GM12891 (cell line): ENCODE measurements at places on chromosomes 7 and 10.

- no peak for DNase-seq
These were observed 45.2 kb upstream of the EXOC4 start for GRCh38 chr7:133207687-133208086.

DNA sequence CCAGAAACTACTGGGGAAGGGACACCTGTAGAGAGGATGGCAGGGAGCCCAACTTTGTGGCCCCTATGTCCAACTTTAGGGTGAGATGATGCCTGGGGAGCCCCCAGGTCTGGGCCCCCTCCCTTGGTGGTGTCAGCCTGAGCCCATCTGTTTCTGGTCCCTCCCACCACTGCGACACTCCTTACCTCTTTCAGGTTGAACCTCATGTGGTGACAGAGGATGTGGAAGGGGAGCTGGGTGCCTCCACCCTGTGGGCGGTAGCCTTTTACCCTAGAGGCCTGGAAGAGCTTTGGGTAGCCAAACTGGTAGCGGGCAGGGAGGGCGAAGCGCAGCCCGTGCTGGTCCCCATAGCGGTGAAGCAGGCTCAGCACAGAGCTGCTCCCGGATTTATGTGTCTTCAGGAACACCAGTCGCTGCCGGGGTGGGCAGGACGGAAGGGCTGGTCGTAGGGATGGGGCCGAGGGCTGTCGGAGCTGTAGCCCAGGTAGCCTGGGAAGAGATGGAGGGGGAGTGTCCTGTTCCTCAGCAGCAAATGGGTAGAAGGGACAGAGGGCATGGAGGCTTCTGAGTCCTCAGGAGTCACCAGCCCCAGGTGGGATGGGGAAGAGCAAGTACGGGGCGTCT lies 2.0 kb downstream of the GAL3ST4 start:
- no peak for DNase-seq

DNA sequence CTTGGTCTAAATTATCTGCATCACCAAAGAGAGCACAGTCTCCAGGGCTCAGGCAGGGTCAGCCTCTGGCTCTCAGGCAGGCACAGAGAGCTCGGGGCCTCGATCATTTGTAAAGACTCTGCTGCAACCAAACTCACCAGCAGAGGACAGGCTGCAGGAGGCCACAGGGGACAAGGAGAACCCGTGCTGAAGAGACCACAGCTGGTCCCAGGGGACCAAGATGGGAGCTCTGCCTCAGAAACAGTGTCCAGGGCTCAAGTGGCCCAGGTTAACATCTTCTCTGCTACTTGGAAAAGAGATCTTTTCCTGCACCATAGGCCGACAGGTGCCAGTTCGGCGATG lies 543.2 kb downstream of the PTPRN2 start:
- DNase-seq = no peak

DNA sequence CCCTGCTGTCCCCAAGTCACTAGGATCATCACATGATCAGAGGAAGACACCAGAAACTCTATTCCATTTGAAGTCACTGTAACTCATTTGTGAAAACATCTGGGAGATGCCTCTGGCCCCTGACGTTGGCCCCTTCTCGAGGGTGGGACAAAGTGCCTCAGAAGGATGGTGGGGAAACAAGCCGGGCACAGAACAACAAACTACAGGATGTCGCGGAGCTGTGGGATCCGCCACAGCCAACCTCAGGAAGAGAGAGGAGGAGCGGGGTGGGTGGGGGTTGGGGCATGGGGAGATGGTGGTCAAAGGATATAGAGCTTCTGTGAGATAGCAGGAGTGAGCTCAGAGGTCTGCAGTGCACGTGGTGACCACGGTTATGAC lies 265.6 kb upstream of the TCERG1L start:
- DNase-seq = no peak

GRCh38 chr10:100075426-100076220 lies 6.0 kb downstream of the CPN1 start:
- no peak for DNase-seq

DNA sequence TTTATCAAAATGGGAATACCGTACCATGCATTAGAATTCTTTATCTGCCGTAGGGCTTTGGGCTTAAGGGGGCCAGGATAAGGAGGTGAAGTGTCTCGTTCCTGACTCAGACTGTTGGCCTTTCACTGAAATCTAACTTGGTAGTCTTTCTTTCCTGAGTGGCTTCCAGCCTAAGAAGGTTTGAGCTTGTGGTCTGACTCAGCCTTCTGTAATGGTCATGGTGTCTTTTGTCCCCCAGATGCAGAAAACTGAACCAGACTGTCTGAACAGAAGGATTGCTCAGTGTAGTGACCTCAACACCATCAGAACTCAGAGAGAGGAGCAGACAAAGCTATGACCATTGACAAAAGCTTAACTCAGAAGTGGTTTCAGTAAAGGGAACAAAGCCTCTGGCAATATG lies 39.5 kb downstream of the WNT2 start:
- DNase-seq = no peak

- peak; percentile 78 for DNase-seq
These were observed 193.8 kb upstream of the ADO start for GRCh38 chr10:62610649-62611229.

GRCh38 chr7:100818366-100818765 lies 9.0 kb downstream of the EPHB4 start:
- DNase-seq = no peak

DNA sequence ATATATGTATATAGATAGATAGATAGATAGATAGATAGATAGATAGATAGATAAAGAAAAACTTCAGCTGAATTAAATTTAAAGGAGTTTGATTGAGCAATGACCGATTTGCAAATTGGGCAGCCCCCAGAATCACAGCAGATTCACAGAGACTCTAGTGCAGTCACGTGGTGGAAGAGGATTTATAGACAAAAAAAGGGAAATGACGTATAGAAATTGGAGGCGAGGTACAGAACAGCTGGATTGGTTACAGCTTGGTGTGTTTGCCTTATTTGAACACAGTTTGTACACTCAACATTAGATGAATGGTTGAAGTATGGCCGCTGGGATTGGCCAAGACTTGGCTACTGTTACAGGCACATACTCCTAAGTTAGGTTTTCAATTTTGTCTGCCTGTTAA lies 8.2 kb upstream of the PODXL start:
- DNase-seq = no peak
